Mesendoderm (in vitro differentiated cells): ENCODE measurements at places on chromosomes 1 and 21.
A peak's percentile ranks its signal among the peaks of the same experiment; 100 is the strongest.

GRCh38 chr21:39818557-39818956, 48.7 kb upstream of the PCP4 start:
- DNase-seq: no peak

GRCh38 chr1:51284487-51284954, 45.8 kb downstream of the TTC39A start:
- no peak for DNase-seq

DNA sequence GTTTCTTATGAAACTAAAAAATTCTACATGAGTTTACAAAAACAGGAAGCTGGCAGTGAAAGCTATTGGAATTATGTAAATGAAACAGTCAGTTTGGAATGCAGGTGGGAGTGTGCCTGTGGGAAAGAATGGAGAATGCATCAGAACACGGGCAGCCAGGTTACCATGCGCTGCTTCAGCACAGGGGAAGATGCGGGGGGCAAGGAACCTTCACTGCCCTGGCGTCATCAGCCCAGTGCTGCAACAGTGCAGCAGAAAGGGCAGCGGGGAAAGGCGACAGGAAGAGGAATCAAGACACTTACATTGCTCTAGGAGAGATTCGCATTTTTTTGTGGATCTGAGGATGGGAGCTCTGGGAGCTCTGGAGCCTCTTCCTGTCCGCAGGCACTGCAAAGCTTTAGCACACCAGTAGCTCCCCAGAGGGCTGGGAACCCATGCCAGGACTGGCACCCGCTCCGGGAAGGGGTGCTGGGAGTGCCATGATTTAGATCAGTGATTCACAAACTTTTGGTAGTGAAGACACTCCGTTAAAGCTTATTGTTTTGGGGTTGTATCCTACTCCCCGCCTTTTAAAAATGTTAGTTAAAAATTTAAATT, 64.1 kb upstream of the WDR26 start:
- DNase-seq: peak; percentile 96

GRCh38 chr1:230536641-230537155, 105.6 kb upstream of the COG2 start:
- no peak for DNase-seq

- peak; percentile 67 for DNase-seq
Measured at GRCh38 chr21:36640721-36641244, 58.1 kb upstream of the SIM2 start.

- DNase-seq: peak; percentile 26
Measured at GRCh38 chr1:5858844-5859407, 133.3 kb downstream of the NPHP4 start.

- peak; percentile 1 for DNase-seq
Measured at GRCh38 chr1:68751723-68752122, 254.8 kb upstream of the DEPDC1 start.

DNA sequence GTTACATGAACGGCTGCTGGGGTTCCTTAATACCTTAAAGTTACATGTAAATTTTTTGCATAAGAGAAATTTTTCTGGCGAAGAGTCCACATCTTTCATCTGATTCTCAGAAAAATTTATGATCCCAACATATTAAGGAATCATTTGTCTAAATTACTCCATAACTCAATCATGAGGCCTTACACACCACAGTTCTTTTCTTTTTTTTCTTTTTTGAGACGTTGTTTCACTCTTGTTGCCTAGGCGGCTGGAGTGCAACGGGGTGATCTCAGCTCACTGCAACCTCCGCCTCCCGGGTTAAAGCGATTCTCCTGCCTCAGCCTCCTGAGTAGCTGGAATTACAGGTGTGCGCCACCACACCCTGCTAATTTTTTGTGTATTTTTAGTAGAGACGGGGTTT, 2.1 kb upstream of the S100A11 start:
- no peak for DNase-seq

DNA sequence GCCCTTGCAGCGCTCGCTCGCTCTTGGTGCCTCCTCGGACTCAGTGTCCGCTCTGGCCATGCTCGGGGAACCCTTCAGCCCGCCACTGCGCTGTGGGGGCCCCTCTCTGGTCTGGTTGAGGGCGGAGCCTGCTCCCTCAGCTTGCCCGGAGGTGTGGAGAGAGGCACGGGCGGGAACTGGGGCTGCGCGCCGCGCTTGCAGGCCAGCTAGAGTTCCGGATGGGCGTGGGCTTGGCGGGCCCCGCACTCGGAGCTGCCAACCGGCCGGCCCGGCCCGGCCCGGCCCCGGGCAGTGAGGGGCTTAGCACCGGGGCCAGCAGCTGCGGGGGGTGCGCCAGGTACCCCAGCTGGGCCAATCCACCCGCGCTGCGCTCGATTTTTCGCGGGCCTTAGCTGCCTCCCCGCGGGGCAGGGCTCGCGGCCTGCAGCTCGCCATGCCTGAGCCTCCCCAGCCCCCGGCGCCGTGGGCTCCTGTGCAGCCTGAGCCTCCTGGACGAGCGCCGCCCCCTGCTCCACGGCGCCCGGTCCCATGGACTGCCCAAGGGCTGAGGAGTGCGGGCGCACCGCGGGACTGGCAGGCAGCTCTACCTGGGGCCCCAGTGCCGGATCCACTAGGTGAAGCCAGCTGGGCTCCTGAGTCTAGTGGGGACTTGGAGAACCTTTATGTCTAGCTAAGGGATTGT, 217.0 kb upstream of the PKN2 start:
- DNase-seq: no peak

- DNase-seq: no peak
Measured at GRCh38 chr1:117061986-117062415, 1.9 kb downstream of the TTF2 start.

GRCh38 chr1:17687145-17687544, 68.0 kb upstream of the ACTL8 start:
- DNase-seq: no peak

DNA sequence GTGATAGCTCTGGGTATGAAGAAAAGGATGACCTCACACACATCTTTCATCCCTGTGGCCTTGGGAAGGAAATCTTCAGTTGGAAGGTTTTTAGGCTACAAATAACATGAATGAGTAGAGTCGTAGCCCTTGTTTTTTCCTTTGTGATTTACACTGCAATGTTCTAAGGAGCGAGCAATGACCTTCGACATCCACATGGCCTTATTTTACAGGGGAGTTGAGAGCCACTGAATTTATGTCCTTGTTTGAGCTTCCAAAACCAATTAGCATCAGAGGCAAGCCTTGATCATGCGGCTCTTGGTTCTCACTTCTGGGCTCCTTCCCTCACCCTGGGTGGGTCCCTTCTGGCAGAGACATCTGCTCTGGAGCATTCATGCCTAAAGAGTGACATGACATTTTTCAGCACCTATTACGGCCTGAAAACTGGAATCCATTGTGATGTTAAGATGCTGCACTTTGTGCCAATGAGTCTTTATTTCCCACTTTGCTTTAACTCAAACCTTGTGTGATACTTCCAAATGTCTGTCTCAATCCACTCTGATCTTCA, 70.5 kb upstream of the RUNX1 start:
- DNase-seq: no peak

DNA sequence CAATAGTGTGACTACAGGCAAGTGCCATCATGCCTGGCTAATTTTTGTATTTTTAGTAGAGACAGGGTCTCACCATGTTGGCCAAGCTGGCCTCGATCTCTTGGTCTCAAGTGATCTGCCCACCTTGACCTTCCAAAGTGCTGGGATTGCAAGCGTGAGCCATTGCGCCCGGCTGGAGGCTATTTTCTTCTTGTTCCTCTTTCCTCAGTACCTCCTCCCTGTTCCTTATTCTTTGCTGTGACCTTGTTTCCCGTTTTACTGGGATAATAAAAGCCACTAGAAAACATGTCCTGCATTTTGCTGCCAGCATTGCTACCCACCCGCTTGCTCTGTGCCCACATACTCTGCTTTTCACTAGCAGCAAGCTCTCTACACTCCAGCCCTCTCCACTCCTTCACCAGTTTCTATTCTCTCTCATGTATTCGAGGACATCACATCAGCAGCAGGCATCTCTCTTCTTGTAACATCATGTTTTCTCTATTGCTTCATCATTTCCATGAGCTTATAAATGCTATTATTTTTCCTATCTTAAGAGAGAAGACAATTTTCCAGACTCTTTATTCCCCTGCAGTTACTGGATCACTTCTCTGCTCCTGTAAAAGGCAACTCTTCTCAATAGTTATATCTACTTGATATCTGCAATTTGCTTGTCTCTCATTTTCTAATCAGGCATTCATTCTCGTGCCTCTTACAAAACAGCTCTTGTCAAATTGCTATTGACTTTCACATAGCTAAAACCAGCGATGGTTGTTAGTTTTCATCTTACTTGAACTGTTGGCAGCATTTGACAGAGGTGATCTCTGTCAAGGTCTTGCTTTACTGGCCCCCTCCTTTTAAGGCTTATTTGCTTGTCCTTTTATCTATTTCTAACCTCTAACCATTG, 34.5 kb upstream of the C21orf91 start:
- no peak for DNase-seq

GRCh38 chr21:17003763-17004373, 509.0 kb upstream of the CXADR start:
- DNase-seq: no peak

GRCh38 chr1:35364741-35365140, 96.2 kb downstream of the ZMYM4 start:
- no peak for DNase-seq

- no peak for DNase-seq
Measured at GRCh38 chr1:85475055-85475454, 10.1 kb upstream of the DDAH1 start.

- DNase-seq: no peak
Measured at GRCh38 chr1:55078470-55078869, 39.1 kb downstream of the PCSK9 start.

GRCh38 chr1:91053630-91054029, 31.8 kb upstream of the ZNF644 start:
- no peak for DNase-seq

- DNase-seq: no peak
Measured at GRCh38 chr1:3373700-3374405, 80.6 kb upstream of the ARHGEF16 start.

GRCh38 chr1:60984062-60984799, 98.1 kb upstream of the NFIA start:
- no peak for DNase-seq

DNA sequence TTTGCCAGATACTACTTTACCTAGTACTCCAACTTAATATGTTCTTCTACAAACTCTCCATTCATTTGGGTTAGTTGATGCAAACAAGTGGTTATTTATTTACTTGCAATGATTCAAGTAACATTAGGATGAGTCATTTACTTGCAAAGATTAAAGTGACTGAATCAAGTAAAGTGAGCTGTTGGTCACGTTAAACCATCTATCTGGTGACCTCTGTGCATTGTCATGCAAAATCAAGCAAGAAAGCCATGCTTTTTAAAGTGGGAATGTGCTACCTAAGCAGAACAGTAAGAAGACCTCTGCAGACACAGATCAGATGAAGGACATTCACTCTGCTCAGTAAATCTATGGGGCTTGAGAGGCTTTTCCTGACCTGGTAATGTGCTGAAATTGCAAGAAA, 254.7 kb downstream of the LRRIQ3 start:
- peak; percentile 60 for DNase-seq

GRCh38 chr1:152162792-152163463, 3.9 kb upstream of the RPTN start:
- no peak for DNase-seq

DNA sequence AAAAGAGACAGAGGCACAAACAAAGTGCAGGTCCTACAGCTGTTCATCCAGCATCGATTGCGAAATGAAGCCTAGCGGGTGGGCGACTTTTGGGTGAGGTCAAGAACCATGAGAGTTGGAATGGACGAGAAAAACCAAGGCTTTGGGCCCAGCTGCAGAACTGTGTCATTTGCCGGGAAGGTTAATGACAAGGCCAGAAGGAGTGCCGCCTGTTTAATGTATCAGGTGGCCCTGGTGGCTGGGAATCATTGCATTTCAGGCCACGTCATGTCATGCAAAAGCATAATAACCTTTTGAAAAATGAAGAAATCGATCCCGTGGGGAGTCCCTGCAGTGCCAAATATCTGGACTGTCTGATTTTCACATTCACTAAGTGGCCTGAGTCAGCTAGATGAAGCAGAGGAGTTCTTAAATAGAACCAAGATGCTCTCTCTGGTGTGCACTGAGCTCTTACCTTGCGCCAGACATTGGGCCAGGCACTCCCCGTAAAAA, 8.1 kb upstream of the RCC2 start:
- no peak for DNase-seq

- DNase-seq: no peak
Measured at GRCh38 chr1:202593845-202594244, 116.4 kb downstream of the SYT2 start.

GRCh38 chr1:9164532-9164900, 35.6 kb upstream of the GPR157 start:
- no peak for DNase-seq

- no peak for DNase-seq
Measured at GRCh38 chr1:226735576-226735975, 3.5 kb downstream of the ITPKB start.

DNA sequence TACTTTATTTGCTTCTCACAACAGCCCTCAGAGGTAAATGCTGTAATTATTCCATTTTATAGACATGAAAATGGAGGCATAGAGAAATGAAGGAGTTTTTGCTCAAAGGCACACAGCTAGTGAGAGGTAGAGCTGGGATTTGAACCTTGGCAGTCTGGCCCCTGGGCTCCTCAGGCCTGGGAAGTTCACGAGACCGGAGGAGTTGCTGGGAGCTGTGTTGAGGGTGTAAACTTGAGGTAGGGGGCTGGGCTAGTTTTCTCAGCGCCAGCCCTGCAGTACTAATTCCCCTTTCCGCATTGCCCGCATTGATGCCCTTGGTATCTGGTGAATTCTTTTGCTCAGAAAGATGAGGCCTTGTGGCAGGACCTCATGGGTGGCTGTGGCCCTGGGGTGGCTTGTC, 73.3 kb downstream of the PTPRU start:
- no peak for DNase-seq

DNA sequence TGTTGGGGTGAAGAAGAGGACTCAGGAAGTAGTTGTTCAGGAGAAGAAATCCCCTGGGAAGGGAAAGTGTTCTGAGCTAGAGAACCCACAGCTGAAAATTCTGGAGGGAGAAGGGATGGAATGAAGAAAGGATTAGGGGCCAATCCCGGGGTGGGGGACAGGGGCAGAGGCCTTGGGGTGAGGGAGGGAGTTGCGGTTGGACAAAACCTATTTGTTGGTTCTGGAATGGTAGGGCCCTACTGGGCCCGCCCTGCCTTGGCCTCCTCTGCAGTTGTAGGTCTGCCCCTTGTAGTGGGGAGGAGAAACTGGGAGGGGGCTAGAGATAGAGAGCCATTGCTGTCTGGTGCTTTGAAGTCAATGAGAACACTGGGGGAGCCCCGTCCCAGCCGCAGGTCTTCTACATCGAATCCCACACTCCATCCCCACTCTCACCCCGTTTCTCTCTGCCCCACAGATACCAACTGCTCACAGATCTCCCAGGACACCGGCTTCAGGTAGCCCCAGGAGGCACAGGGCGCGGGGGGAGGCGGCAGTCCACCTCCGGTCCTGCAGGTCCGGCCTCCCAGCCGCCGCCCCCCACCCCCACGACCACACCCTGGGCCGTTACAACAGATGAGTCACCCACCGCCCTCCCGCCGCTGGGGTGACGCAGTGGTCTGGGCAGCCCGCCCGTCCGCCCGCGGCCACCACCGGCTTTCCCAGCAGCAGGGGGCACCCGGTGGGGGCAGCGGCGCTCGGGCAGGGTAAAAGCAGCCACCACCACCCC, 1.1 kb downstream of the TAGLN2 start:
- peak; percentile 92 for DNase-seq

DNA sequence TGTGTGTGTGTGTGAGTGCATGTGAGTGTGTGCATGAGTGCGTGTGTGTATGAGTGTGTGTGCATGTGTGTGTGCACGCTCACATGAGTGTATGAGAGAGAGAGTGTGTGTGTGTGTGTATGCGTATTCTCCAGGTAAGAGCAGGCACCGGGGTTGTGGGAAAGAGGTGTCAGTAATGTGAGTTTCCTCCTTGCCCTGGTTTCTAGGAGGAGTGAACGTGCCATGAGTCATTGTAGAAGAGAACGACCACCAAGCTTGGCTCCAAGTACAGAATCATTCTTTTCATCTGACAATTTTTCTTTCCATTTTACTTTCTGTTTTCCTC, 79.1 kb downstream of the POFUT2 start:
- DNase-seq: no peak
